ENCODE measurements at places on chromosomes 2 and 18.
A peak's percentile ranks its signal among the peaks of the same experiment; 100 is the strongest.

- DNase-seq: peak; percentile 2
Observed at GRCh38 chr2:194867328-194867727, 789.7 kb upstream of the SLC39A10 start.

- DNase-seq: no peak
Observed at GRCh38 chr2:82198809-82199492, 1894.4 kb upstream of the LRRTM1 start.

- DNase-seq: peak; percentile 23
Observed at GRCh38 chr2:17752892-17753802, 463 bp downstream of the SMC6 start.

DNA sequence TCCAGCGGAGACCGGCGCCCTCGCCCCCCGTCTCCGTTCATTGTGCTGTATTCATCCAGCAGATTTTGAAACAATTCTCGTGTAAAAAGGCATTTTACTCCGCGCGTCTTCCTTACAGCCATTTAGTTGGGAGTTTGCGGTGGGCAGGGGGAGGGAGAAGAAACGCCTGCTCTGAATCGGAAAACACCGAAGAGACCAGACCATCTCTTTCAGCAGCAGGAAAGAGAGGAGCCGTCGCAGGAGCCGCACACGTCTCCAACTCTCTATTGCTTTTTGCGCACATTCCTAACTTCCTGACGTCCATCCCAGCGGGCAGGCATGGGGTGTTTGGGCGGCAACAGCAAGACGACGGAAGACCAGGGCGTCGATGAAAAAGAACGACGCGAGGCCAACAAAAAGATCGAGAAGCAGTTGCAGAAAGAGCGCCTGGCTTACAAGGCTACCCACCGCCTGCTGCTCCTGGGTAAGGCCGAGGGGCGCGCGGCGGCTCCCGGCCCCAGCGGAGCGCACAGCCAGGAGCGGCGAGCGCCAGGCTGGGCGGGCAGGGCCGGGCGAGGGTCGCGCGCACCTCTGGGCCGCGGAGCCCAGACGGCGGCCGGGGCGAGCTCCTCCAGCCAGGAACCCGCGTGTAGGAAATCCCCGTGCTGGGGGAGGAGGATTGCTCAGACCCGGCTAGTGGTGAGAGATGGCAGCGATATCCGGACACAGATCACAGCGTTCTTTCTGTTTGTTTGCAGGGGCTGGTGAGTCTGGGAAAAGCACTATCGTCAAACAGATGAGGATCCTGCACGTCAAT is 63.2 kb downstream of the GNAL start:
- DNase-seq: peak; percentile 69

GRCh38 chr2:160039166-160039903 is 23.1 kb downstream of the PLA2R1 start:
- peak; percentile 32 for DNase-seq

GRCh38 chr18:68340606-68341005 is 374.3 kb downstream of the TMX3 start:
- no peak for DNase-seq

GRCh38 chr18:80176334-80177073 is 67.4 kb downstream of the ADNP2 start:
- no peak for DNase-seq

DNA sequence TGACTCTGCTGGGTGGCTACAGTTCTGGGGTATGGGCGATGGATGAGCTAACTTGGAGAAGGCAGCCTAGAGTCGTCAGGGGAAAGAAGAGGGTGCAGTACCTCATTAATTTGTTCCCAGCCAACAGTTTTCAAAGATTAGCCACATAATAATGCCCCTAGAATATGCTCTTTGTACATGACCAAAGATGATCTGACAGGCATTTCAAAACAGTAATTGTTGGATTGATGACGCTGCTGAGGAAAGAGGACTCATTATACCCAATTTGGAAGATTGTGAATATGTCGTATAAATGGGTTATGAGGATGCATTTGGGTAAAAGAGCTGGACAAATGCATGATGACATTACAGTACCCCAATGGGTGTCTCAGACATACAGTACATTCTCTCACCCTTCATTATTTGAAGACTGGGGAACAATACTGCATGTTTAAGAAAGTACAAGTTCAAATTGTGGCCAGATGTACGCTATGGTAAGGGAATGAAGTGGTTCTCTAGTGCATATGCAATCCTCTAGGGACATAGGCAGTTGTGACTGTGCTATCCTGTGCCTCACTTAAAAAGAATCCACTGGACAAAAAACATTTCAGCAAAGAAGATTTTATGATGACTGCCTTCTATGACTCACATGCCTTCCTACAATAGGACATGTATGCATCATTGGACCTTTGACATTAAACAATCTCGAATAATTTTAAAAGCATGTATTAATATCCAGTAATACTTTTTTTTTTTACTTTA is 233.2 kb downstream of the CNTNAP5 start:
- DNase-seq: no peak

DNA sequence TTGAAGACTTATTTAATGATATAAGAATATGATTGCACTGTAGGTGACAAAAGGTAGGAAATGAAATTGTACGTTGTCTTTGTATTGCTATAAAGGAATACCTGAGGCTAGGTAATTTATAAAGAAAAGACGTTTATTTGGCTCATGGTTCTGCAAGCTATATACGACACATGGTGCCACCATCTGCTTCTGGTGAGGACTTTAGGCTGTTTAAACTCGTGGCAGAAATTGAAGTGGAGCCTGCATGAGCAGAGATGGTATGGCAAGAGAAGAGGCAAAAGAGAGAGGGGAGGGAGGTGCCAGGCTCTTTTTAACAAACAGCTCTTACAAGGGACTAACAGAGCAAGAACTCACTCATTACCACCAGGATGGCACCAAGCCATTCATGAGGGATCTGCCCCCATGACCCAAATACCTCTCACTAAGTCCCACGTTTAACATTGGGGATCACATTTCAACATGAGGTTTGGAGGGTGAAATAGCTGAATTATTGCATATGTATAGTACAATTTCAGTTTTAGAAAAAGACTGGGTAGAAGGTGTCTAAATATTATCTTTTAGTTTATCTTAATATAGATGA is 86.8 kb downstream of the GULP1 start:
- DNase-seq: no peak

GRCh38 chr2:173555833-173556232 is 201.2 kb downstream of the CDCA7 start:
- DNase-seq: peak; percentile 71

GRCh38 chr2:79666430-79666829 is 153.6 kb downstream of the CTNNA2 start:
- no peak for DNase-seq

DNA sequence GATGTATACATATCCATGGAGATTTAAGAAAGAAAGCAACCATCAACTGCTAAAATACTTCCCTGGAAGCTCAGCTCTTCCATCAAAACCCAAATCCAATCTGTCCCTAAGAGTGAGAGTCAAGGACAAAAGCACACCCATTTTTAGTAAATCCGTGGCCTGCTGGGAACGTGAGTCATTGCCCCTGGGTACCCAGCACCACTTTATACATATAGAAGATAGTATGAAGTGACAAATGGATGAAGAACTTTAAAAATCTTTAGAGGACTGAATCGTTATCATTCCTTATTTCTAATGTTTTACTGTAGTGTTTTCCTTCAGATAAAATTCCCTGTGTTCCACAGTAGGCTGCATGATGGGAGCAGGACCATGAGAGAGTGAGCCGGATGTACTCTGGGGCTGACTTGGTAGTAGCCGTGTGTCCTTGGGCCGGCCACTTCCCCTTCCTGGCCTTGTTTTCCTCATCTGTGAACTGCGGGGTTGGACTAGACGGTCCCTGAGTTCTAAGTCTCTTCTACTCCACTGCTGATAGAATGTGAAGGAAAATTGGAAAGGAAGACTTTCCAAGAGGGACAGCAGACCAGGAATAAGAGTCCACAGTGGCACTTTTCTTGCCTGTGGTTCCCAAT is 28.5 kb upstream of the CEP68 start:
- no peak for DNase-seq

- no peak for DNase-seq
Observed at GRCh38 chr2:108620656-108621055, 86.4 kb downstream of the LIMS1 start.

DNA sequence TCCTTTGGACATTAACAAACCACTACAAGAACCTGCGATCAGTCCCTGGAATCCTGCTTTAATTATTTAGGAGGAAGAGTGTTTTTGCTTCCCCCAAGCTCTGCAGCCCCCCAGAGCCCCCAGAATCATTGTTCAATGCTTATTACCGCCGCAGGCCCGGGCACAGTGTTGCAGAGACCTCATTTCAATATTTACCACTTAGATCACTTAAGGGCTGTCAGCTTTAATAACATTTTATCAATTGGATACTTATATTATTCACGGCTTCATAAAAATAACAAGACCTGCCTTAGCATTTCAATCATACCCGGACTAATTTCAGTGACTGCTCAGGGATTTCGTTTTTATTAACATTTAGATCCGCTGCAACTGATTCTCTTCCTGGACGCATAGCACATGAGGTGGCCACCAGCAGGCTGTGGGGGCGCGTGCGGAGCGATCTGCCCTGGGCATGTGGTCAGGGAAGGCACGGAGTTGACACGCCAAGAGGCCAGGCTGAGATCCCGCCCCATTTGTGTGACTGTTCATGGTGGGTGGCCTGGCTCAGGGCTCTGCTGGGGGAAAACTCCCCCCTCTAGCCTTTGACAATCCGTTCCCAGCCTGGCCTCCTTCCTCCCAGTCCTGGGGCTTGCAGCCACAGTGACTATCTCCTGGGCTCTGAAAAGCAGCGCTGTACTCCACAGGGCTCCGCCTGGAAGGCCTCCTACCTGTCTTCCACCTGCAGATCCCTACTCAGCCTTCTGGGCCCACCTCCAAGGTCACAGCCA is 267.6 kb downstream of the SRBD1 start:
- DNase-seq: no peak

- DNase-seq: no peak
Observed at GRCh38 chr2:197211881-197212342, 98.7 kb downstream of the ANKRD44 start.

- no peak for DNase-seq
Observed at GRCh38 chr2:38973266-38973665, 83.6 kb downstream of the ARHGEF33 start.

DNA sequence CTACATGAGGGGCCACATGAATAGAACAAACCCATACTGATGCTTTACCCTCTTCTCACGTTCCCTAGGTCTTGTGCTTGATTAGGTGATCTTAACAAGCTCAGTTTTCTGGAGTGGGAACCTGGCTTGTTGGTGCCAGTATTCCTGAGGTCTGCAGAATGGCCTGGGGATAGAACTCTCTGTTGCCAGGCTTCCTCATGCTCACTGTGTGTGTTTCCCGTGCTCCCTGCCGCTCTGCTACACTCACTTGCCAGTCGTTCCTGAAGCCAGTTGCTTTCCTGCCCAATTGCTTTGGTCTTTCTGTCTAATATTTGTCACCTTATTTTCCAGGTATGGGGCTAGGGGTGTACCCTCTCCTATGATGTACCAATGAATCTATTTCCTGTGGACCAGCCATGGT is 2111.5 kb upstream of the PIK3C3 start:
- no peak for DNase-seq

DNA sequence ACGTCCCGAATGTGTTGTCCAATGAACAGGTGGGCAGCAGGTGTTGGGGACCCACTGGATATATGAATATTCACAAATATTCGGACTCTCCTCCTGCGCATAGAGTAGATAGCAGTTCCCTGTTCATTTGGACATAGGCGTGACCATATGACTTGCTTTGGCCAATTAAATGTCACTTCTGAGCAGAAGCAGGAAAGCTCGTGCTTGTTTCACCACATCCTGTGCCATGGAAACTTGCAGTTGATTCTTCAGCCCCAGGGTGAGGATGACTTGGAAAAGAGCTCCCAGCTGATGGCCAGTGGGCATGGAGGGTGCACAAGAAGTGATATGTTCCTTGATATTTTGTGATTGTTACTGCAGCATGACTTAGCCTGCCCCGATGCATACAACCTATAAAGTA is 52.6 kb downstream of the PTPRM start:
- no peak for DNase-seq

DNA sequence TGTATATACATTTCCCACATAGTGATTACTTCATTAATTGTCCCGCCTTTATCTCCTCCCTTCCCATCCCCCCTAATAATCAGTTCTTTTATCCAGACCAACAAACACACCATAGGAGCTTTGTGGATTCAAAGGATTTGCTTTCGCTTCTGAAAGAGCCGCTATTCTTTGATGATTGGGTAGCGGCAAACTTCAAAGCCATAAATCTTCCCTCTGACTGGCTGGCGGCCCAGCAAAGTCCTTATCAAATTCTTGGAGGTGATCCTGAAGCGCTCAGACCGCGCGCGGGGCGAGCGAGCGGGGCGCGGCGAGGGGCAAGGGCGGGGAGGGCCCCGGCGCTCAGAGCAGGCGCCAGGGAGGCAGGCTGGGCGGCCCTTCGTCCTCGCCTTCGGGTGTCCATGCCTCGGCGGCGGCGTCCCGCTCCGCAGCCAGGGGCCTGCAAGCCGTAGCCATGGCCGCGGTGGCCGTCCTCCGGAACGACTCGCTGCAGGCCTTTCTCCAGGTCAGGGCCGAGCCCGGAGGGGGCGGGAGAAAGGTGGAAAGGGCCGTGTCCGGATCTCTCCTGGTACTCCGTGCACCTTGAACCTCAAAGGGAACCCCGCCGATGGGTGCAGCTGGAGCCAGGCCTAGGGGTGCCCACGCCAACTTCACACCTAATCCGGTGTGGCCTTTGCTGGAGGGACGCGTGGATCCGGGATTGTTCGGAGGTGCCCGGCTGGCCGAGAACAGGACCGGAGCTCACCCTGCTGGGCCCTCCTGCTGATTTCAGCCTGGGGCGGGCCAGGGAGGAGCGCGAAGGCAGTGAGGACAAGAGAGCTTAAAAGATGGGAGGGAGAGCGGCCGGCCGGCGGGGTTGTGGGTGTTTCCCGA is at the start of gene SP5:
Gene SP5 (plus strand): TSS at position 276 of the 870 bp plus-strand sequence. CDS start 176 bp downstream, at position 452.
- no peak for DNase-seq

- DNase-seq: no peak
Observed at GRCh38 chr2:76312236-76312635, 601.5 kb upstream of the GCFC2 start.

DNA sequence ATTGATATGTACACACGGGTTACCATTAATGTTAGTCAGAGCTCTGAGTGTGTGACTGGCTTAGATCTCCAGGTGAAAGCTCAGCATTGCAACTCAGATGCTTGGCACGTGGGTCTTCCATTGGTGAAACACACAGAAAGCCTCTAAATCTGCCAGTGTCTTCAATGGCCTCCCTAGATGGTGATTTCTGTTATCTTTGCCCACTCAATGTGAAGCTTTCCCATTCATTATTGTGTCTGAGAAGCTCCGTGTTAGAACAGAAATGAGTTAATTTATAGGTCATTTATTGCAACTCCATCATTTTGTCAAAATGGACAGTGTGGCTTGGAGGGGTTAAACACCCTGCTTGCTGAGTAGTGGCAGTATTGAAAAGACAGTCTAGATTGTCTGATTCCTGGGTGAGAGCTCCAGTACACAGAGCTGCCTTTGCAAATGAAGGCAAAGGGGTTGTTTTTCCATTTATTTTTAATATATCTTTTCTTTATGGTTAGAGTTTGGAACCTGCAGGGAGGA is 64.7 kb upstream of the GCFC2 start:
- DNase-seq: no peak
